Sigmoid colon (tissue), 7 donors: ENCODE measurements at places on chromosomes 1 and 21. TPM values are rescaled to one million over a fixed set of nuclear protein-coding genes. Genes with fewer than 3 reads are reported as not detected.

The VSIG8 gene
- not detected for polyA plus RNA-seq

The RAB7B gene
- 0.69 TPM for polyA plus RNA-seq

DNA sequence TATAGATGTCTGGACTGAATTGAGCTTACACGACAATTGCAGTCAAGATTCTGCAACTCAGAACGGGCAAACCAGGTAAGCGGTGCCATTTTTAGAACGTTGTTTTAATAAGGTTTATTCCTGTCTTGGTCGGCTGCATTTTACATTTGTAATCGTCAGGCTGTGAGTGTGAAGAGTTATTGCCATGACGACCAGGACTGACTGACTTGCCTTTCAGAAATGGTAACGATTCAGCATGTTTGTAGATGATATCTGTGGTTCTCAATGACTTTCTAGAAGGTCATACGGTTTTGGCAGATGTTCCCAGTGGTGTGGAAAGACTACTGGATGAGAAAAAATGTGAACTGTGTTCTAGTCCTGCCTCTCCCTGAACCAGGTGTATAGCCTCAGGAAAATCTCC is 271.3 kb upstream of the B3GALT2 start:
- H3K27ac ChIP-seq, result no peak overlapping the region
- H3K4me1 ChIP-seq, result no peaks in the 10 kb centered on the region
- DNase-seq, result no peak
- no peak overlapping the region for H3K4me3 ChIP-seq
- no peaks in the 10 kb centered on the region for H3K27me3 ChIP-seq

The ZBTB7B gene
- polyA plus RNA-seq, result 342 TPM

DNA sequence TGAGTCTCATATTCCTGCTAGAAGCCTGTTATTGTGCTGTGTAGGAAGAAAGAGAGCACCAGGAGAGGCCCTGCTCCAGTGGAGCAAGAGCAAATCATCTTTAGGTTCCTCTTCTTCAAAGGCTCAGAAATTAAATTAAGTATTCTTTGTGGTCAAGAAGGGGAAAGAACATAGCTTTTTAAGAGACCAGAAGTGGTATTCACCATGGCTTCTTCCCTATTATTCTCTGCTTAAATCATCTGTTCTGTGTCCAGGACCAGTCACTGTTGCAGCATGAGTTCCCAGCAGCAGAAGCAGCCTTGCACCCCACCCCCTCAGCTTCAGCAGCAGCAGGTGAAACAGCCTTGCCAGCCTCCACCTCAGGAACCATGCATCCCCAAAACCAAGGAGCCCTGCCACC is 1.1 kb downstream of the SPRR1B start:
- DNase-seq, result no peak
- no peaks in the 10 kb centered on the region for H3K27me3 ChIP-seq
